Activated naive CD4-positive, alpha-beta T cell treated with anti-CD3 and anti-CD28 coated beads, Interleukin-2, amount 50 U/mL, for 72 hours (primary cell): ENCODE measurements at places on chromosomes 1 and 21.

- no peak for DNase-seq
Measured at GRCh38 chr1:113802367-113803007, 9.8 kb downstream of the RSBN1 start.

DNA sequence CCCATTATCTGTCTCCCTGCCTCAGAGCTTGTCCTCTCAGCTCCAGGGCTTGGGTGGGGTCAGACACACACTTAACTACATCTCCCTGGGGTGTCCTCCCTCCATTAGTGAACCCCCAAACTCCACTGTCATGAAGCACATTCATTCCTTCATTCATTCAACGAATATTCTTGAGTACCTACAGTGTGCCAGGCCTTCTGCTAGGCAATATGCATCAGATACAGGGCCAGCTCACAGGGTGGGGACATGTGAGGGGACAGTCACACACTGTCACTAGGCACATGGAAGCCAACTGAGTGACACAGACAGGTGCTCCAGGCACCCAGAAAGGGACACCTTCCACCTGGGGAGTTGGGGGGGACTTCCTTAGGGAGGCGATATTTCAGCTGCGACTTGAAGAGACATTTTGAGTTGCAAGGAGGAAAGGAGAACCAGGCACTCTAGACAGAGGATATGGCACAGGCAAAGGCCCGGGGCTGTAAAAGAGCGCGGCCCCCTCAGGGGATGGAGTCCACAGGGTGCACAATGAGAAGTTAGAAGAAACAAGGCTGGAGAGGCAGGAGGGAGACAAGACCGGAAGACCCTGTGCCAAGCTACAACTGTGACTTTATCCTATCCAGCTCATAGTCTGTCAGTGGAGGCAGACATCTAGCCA is 8.7 kb upstream of the S100A8 start:
- no peak for DNase-seq

GRCh38 chr1:3440711-3441409 is 13.6 kb upstream of the ARHGEF16 start:
- no peak for DNase-seq

DNA sequence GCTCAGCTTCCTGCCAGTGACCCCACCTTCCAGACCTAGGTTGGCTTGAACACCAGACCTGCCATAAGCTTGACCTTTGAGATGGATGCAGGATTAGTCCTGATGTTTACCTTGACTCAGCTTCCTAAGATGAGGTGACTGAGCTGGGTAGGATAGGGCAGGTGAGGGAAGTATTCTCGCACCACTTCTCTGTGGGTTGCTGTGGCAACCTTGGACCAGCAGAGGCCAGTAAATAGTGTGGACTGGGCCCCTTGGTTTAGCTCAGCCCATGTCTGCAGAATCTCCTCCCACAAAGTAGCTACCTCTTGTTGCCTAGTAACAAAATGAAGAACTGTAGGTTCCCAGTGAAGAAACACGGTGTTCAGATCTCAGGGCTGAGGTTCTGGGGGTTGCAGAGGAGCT is 8.4 kb downstream of the RPS6KA1 start:
- no peak for DNase-seq

- peak; percentile 88 for DNase-seq
Measured at GRCh38 chr1:111619635-111620440, at the start of gene RAP1A. Gene RAP1A, plus strand, starts transcription at chr1:111619789. Its CDS starts 71,572 bp downstream, at chr1:111691361.

GRCh38 chr1:5849550-5849949 is 142.7 kb downstream of the NPHP4 start:
- DNase-seq = no peak
